Activated naive CD8-positive, alpha-beta T cell treated with anti-CD3 and anti-CD28 coated beads for 36 hours (primary cell): ENCODE measurements at places on chromosomes 3 and 15. TPM values are rescaled to one million over a fixed set of nuclear protein-coding genes. Genes with fewer than 3 reads are reported as not detected.
A peak's percentile ranks its signal among the peaks of the same experiment; 100 is the strongest.

DNA sequence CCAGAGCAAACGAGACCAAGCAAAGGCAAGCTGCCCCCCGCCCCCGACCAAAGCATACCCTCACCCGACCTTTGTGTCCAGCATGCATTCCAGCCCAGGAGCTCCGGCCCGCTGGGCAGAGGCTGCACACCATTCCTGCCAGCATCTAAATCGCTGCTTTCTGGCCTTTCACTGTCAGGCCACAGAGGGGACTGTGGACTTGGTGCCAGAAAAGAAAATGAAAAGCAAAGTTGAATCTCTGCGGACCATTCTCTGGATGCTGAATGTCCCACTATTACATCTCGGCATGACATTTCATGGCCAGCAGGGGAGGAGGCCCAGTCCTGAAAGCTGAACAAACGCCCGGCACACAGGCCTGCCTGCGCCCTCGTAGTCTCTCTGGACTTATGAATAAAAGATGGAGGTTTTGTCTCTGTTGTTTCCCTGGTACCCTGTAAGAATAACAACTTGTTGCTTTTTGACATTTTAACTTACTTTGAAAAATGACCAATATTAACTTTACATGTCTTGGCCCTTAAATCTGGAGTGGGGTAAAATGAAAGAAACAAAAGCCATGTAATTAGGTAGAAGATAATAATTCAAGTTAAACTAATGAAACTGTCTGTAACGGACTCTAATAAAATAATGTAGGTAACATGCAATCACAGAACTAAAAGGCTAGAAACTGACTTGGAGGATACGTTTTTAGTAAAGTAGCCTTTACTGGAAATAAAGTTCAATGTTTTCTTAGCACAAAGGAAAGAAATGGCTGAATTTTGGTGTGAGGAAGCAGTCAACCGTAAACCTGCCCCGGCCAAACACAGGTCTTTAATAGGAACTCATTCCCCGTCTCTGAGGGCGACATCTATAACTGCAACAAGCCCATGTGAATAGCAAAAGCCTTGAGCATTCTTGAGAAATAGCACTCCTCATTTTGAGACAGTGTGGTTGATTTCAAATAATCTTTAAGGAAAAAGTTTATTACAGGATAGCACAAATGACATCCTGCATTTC, 12.7 kb downstream of the IL17RD start:
- no peak overlapping the region for H3K27ac ChIP-seq
- no peak overlapping the region for H3K4me3 ChIP-seq
- H3K4me1 ChIP-seq: no peaks in the 10 kb centered on the region
- no peak for DNase-seq
- H3K36me3 ChIP-seq: no peaks in the 10 kb centered on the region

- peaks cover 4% of the 10 kb centered on the region for H3K27me3 ChIP-seq
- DNase-seq: no peak
- H3K36me3 ChIP-seq: no peaks in the 10 kb centered on the region
- no peak overlapping the region for H3K27ac ChIP-seq
These were observed 390.4 kb downstream of the MCTP2 start for GRCh38 chr15:94621736-94622135.

DNA sequence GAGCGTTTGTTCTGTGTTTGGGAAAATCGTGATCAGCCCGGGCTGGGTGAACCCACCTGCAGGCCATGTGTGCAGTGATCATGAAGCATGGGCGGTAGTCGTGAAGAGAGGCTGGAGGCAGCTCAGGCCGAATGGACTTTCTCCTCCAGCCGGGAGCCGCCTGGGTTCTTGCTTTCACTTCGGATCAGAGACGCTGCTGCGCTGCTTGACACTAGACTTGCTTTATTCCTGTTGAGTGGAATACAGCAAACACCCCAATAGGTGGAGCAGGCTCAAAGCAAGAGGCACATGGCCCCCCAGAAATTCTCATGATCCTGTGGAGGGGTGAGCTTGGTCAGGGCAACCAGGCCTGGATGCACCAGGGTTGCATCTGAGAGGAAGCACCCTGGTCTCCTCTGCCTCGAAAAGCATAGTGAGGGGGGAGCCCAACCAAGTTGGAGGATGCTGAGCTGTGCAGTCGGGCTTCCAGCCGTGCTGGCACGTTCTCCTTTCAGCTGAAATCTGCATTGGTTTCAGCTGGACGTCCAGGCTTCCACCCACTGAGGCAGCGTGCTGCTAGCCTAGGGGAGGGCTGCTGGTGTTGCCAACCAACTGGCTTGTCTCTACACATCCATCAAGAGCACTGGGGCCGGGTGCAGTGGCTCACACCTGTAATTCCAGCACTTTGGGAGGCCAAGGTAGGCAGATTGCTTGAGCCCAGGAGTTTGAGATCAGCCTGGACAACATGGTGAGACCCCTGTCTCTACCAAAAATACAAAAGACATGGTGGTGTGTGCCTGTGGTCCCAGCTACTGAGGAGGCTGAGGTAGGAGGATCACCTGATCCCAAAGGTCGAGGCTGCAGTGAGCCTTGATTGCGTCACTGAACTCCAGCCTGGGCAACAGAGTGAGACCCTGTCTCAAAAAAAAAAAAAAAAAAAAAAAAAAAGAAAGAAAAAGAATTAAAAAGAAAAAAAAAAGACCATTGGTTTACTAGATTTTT, 2.8 kb upstream of the NRROS start:
- H3K27ac ChIP-seq: no peak overlapping the region
- peaks cover 41% of the 10 kb centered on the region for H3K4me1 ChIP-seq
- H3K36me3 ChIP-seq: peaks cover 18% of the 10 kb centered on the region
- no peak for DNase-seq

DNA sequence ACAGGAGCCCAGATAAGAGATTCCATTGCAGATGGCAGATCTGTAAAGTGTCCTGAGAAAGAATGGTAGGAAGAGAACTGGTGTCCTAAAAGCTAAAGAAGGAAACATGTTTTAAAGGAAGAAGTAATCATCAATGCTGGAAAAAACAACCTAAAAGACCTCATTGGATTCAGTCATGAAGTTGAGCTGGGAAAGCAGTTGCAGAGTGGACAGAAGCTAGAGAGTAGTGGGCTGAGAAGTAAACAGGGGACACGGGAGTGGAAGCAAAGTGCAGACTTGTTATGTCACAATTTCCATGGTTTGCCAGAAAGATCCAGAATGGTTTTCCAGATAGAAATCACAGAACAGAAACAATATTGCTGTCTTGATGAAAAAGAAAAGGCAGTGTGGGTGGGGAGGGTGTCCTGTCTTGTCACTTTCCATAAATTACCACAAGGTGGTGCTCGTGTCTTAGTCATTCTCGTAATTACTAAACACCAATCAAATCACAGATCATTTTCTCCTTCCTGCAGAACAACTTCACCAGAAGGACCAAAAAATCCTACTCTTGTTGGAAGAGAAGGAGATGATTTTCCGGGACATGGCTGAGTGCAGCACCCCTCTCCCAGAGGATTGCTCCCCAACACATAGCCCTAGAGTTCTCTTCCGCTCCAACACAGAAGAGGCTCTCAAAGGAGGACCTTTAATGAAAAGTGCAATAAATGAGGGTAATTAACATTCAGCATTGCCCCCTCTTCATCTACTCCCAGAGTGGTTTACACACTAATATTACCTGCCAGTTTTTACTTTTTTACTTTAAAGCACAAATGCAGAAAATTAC, 64.5 kb downstream of the KLHL25 start:
- H3K4me3 ChIP-seq: no peak overlapping the region
- H3K27ac ChIP-seq: peak overlapping the region; percentile 62
- H3K4me1 ChIP-seq: peaks cover 8% of the 10 kb centered on the region
- peaks cover 39% of the 10 kb centered on the region for H3K36me3 ChIP-seq

- no peak overlapping the region for H3K27ac ChIP-seq
- no peaks in the 10 kb centered on the region for H3K4me1 ChIP-seq
- no peak for DNase-seq
- no peak overlapping the region for H3K4me3 ChIP-seq
These were observed 196.1 kb upstream of the P2RY1 start for GRCh38 chr3:152638707-152639450.

DNA sequence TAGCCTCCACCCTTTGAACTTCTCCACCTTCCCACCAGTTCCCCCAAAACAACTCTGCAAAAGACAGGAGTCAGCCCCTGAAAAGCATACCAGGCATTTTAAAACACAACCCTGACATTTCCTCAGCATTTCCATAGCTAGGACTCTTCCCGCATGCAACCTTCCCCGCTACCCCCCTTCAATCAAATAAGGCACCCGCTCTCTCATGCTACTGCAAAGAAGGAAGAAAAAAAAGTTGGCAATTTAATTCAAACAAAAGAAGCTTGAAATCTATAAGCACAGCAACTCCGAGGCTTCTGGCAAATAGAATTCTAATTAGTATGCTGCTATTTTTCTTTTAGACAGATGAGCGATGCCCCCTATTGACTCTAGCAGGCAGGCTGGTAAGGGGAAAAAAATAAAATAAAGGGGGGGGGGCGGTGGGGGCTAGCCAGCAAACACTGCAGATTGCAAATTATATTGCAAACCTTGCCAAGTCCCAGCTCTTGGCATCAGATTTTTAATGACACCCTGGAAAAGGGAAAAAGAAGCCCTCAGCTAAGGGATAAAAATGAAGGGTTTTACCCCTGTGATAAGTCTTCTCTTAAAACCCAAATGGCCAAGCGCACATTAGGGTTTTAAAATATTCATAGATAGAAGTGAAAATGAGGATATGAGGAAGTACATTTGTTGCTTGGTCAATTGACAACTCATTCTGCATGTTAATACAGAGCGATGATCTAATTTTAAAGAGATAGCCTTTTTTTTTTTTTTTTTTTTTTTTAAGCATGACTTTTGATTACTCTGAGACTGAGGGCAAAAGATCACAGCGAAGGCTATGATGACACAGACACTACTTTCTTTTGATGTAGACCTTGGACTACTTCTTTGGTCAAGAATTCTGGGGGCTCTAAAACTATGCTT, 255.2 kb downstream of the NR2F2 start:
- no peaks in the 10 kb centered on the region for H3K4me1 ChIP-seq
- no peak overlapping the region for H3K4me3 ChIP-seq
- H3K36me3 ChIP-seq: no peaks in the 10 kb centered on the region
- no peak for DNase-seq
- peaks cover 8% of the 10 kb centered on the region for H3K27me3 ChIP-seq

DNA sequence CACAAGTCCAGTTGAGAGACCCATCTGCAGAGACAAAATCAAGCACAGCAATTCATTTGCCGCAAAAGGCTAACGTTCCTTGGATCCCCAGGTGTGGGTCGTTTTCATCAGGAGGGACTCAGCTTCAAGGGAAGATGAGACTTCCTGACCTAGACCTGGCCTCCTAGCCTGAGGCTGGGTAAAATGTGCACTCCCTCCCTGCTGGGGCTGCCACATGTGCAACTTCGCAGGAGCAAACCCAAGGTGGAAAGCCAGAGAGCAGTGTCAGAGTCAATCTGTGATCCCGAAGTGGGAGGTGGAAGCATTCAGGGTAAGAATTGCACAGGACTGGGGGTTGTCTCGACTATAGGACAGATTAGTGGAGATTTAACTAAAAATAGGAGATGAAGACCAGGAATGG, 164.7 kb upstream of the UMPS start:
- H3K36me3 ChIP-seq: no peaks in the 10 kb centered on the region
- peaks cover 14% of the 10 kb centered on the region for H3K4me1 ChIP-seq
- H3K4me3 ChIP-seq: no peak overlapping the region
- H3K27ac ChIP-seq: no peak overlapping the region
- DNase-seq: no peak

- H3K27me3 ChIP-seq: no peaks in the 10 kb centered on the region
- no peak for DNase-seq
- no peaks in the 10 kb centered on the region for H3K36me3 ChIP-seq
- no peak overlapping the region for H3K4me3 ChIP-seq
These were observed 86.7 kb upstream of the RBMS3 start for GRCh38 chr3:29194139-29194538.

DNA sequence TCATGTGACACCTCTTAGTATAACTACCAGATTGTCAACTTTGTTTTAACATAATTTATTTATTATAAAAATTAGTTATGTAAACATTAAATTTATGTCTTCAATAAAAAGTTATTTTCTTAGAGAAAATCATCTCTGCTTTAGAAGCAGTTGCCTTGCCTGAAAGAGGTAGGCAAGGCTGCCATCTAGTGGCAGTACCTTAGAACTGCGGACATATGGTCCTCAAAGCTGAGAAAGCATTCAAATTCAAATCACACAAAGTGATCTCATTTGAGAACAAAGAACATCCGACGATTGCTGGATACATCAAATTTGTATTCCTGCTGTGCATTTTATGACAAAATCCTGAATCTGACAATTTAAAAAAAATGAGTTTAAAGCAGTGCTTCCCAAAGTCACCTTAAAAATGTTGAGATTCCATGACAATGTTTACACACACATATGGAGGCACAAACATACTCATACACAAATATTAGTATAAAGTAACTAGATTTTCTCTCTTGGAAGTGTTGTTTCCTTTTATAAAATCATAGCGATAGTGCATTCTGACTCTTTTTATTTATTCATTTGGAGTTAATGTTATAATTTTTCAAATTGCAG, 617.4 kb downstream of the CADM2 start:
- H3K27me3 ChIP-seq: no peaks in the 10 kb centered on the region
- no peak overlapping the region for H3K27ac ChIP-seq
- DNase-seq: peak; percentile 32
- no peaks in the 10 kb centered on the region for H3K36me3 ChIP-seq
- no peaks in the 10 kb centered on the region for H3K4me1 ChIP-seq
- H3K4me3 ChIP-seq: no peak overlapping the region

The CLDN18 gene
- not detected for total RNA-seq

The DPPA2 gene
- not detected for total RNA-seq

The CCRL2 gene
- total RNA-seq: 3.4 TPM
